ENCODE measurements at places on chromosomes 12 and 14. TPM values are rescaled to one million over a fixed set of nuclear protein-coding genes. Genes with fewer than 3 reads are reported as not detected.

GRCh38 chr12:102601621-102602020, 121.3 kb upstream of the IGF1 start:
- H3K27ac ChIP-seq, result no peak overlapping the region
- H3K4me1 ChIP-seq, result no peaks in the 10 kb centered on the region
- no peak overlapping the region for H3K4me3 ChIP-seq
- no peak for DNase-seq
- H3K36me3 ChIP-seq, result no peaks in the 10 kb centered on the region

DNA sequence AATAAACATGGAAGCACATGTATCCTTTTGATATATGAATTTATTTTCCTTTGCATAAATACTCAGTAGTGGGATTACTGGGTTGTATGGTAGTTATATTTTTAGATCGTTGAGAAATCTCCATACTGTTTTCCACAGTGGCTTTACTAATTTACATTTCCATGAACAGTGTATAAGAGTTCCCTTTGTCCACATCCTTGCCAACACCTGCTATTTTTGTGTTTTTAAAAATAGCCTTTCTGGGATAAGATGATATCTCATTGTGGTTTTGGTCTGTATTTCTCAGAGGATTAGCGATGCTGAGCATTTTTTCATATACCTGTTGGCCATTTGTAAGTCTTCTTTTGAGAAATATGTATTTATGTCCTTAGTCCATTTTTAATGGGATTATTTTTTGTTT, 329.2 kb upstream of the KITLG start:
- no peaks in the 10 kb centered on the region for H3K4me1 ChIP-seq
- no peak overlapping the region for H3K4me3 ChIP-seq
- no peak for DNase-seq
- no peaks in the 10 kb centered on the region for H3K27me3 ChIP-seq
- no peak overlapping the region for H3K27ac ChIP-seq

DNA sequence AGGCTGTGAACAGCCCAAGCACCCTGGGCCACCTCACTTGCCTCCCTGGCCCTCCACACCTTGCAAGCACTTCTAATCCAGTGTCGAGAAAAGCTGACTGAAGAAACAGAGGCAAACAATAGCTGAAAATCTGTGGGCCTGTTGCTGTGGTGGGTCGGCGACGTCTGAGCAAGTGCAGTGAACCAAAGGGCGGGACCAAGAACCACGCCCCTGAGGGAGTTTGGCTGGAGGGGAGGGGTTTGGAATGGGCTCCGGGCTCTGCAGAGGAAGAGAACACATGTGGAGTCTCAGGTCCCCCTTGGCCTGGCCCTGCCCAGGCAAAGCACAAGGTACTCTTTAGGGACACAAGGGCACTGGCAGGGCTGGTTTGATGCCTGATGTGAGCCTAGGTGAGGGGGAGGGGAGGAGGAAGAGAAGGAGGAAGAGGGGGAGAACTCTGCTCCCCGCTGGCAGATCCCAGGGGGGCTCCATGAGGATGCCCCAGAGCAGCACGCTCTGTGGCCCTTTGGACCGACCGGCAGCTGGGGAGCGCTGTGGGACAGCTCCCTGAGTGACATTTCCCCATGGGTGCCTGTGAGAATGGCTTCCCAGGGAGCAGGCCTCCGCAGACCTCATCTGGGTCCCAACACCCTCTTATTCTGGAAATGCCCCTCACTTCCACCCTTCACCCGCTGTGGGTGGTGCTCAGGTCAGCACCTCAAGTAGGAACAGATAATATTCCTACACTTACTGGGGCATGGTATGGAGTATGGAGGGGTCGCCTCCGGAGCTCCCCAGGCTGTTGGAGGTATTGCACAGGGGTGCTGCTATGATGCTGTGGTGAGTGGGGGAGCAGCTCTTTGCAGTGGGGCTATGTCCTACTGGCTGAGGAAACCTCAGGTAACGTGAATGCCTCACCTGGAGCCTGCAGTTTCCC, 85.5 kb downstream of the CPSF2 start:
- H3K36me3 ChIP-seq, result no peaks in the 10 kb centered on the region
- no peak overlapping the region for H3K27ac ChIP-seq
- no peaks in the 10 kb centered on the region for H3K27me3 ChIP-seq
- no peaks in the 10 kb centered on the region for H3K4me1 ChIP-seq
- H3K4me3 ChIP-seq, result no peak overlapping the region
- no peak for DNase-seq

DNA sequence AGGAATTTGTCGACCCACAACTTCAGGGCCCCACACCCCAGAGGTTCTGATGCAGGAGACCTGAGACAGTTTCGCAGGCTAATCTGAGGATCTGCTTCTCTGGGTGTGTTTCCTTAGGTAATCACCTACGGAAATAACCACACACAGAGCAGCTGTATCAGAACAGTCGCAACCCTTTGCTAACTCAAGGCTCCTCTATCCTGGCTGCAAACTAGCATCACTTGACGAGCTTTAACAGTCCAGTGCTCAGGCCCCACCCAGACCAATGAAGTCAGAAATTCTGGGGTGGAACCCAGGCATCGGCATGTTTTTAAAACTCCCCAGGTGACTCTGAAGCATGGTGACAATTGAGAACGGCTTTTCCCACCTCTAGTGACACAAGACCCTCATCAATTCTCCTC, 20.7 kb downstream of the SLC7A7 start:
- H3K27ac ChIP-seq, result no peak overlapping the region
- no peaks in the 10 kb centered on the region for H3K27me3 ChIP-seq
- no peaks in the 10 kb centered on the region for H3K36me3 ChIP-seq
- no peaks in the 10 kb centered on the region for H3K4me1 ChIP-seq
- no peak for DNase-seq
- H3K4me3 ChIP-seq, result no peak overlapping the region

GRCh38 chr14:24324024-24324423, 10.8 kb downstream of the ADCY4 start:
- H3K4me1 ChIP-seq, result no peaks in the 10 kb centered on the region
- H3K27ac ChIP-seq, result no peak overlapping the region
- no peaks in the 10 kb centered on the region for H3K36me3 ChIP-seq
- H3K4me3 ChIP-seq, result no peak overlapping the region

GRCh38 chr14:95891742-95892141, 15.1 kb downstream of the TUNAR start:
- H3K4me1 ChIP-seq, result peaks cover 7% of the 10 kb centered on the region
- H3K36me3 ChIP-seq, result no peaks in the 10 kb centered on the region
- H3K4me3 ChIP-seq, result no peak overlapping the region
- DNase-seq, result no peak

GRCh38 chr14:88168498-88169165, 154.4 kb downstream of the KCNK10 start:
- no peaks in the 10 kb centered on the region for H3K27me3 ChIP-seq
- H3K4me3 ChIP-seq, result no peak overlapping the region
- no peak overlapping the region for H3K27ac ChIP-seq
- no peaks in the 10 kb centered on the region for H3K36me3 ChIP-seq
- DNase-seq, result no peak

- no peaks in the 10 kb centered on the region for H3K27me3 ChIP-seq
- no peaks in the 10 kb centered on the region for H3K36me3 ChIP-seq
- no peak overlapping the region for H3K4me3 ChIP-seq
- H3K27ac ChIP-seq, result no peak overlapping the region
- no peak for DNase-seq
Observed at GRCh38 chr12:124828264-124829007, 35.2 kb downstream of the SCARB1 start.

DNA sequence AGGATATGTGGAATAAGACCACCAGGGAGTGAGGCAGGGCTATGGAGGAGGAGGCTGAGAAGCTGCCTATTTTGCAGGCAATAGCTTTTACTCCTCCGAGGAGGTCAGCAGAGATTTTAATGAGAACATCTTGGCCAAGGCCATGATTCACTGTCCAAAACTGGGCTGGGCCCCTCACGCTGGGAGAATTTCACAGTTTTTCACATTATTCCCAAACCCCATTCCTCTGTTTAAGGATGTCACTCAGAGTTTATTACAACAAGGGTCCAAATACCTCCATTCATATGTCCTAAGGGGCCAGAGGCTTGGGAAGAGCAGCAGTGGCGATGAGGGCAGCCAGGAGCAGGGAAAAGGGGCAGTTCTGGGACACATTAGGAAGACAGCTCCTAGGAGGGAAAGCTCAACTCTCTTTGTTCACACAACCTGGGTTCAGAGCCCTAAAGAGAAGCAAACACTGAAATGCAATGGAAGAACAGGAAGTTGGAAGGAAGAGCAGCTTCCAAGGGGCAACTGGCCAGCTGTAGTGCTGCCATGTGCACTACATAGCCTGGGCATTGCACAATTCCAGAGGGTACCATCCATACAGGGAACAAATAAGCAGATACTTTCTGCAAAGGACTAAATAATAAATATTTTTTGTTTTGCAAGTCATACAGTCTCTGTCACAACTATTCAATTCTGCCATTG, 283.2 kb downstream of the NUAK1 start:
- no peaks in the 10 kb centered on the region for H3K27me3 ChIP-seq
- H3K4me1 ChIP-seq, result no peaks in the 10 kb centered on the region
- DNase-seq, result no peak
- no peak overlapping the region for H3K27ac ChIP-seq

- no peaks in the 10 kb centered on the region for H3K36me3 ChIP-seq
- no peak overlapping the region for H3K27ac ChIP-seq
- no peak overlapping the region for H3K4me3 ChIP-seq
- H3K4me1 ChIP-seq, result peaks cover 12% of the 10 kb centered on the region
- no peak for DNase-seq
Observed at GRCh38 chr12:116707751-116708150, 30.1 kb downstream of the SPRING1 start.

DNA sequence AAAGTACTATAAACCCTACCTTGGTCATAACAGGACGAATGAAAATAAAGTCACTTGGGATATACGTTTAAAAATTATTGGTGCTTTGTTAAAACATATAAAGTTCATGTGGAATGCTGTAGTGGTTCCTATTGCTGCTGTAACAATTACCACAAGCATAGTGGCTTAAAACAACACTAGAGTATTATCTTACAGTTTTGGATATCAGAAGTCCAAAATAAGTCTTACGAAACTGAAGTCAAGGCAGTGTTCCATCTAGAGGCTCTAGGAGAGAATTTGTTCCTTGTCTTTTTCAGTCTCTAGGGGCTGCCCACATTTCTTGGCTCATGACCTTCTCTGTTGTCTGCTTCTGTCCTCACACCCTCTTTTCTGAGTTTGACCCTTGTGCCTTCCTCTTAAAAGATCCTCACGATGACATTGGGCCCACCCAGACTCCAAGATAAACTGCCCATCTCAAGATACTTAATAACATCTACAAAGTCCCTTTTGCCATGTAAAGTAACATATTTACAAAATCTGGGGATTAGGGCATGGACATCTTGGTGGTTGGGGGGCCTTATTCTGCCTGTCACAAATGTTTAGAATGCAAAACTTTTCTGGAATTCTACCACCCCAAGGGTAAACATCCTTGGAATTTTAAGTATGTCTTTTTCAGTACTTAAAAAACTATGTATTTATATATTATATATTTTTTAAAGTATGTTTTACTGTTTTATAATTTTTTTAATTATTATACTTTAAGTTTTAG, 178.1 kb downstream of the ETNK1 start:
- H3K36me3 ChIP-seq, result no peaks in the 10 kb centered on the region
- H3K4me3 ChIP-seq, result no peak overlapping the region
- H3K27ac ChIP-seq, result no peak overlapping the region
- DNase-seq, result no peak

DNA sequence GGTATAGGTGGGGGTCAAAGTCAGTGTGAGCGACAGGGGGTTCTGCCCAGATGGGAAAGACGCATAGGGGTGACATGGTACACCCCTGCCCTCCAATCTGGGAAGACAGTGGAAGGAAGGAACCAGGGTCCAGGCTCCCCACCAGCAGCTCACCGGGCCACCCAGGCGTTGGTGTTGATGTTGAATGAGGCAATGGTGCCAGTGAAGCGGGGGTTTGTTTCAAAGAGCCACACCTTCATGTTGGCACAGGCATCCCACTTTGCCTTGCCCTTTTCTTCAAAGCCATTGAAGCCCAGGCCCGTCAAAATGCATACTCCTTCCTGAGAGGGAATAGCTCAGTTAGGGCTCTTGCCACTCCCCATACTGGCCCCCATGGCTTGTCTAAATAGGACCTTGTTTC, 7.5 kb downstream of the EMG1 start:
- peaks cover 53% of the 10 kb centered on the region for H3K36me3 ChIP-seq
- H3K4me1 ChIP-seq, result no peaks in the 10 kb centered on the region
- H3K4me3 ChIP-seq, result no peak overlapping the region

DNA sequence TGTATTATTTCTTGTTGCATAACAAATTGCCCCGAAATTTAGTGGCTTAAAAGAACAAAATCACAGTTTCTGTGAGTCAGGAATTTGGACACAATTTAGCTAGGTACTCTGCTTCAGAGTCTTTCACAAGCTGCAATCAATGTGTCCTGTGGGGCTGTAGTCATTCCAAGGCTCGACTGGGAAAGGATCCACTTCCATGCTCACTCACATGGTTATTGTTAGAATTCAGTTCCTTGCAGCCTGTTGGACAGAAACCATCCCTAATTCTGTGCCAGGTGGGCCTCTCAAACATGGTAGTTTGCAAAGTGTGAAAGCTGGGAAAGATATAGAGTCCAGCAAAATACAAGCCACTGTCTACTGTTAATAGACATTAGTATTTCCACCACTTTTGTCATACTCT, 59.7 kb upstream of the ARID2 start:
- H3K36me3 ChIP-seq, result no peaks in the 10 kb centered on the region
- no peak for DNase-seq
- no peak overlapping the region for H3K27ac ChIP-seq
- H3K4me1 ChIP-seq, result peaks cover 29% of the 10 kb centered on the region
- no peaks in the 10 kb centered on the region for H3K27me3 ChIP-seq
- no peak overlapping the region for H3K4me3 ChIP-seq

DNA sequence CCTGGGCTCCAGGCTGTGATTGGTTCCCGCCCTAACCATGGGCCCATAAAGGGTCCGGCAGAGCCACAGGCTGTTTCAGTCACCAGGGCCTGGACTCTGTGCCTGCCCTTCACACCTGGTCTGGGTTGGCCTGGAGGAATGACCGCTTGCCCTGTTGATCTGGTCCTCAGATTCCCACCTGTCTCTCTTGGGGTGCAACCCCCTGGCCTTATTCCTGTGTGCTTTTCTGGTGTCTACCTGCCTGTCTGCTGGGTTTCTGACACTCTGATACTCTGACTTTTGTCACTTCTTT, 2.9 kb upstream of the KRT83 start:
- H3K27me3 ChIP-seq, result peaks cover 5% of the 10 kb centered on the region
- H3K27ac ChIP-seq, result no peak overlapping the region
- peaks cover 10% of the 10 kb centered on the region for H3K4me1 ChIP-seq
- H3K4me3 ChIP-seq, result no peak overlapping the region
- peak; percentile 19 for DNase-seq

DNA sequence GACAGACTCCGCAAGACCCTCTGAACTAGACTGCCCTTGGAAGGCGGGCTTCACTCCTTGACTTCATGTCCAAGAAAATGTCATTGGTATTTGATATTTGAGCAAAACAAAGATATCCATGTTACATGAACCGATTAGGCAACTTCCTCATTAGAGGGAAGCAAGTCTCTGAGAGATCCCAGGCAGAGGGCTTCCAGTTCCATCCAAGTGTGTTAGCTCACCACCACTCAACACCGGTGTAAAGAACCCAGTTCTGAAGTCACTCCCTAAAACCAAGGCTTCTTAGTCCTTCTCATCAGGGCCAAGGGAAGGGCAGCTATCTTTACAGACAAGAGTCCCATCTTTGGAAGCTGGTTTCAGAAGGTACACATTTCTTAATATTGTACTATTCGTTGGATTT, 87.2 kb upstream of the CDKN3 start:
- no peaks in the 10 kb centered on the region for H3K27me3 ChIP-seq
- no peak overlapping the region for H3K4me3 ChIP-seq
- DNase-seq, result no peak

The MAP1LC3B2 gene
- 1.1 TPM for total RNA-seq

The OTX2 gene
- not detected for total RNA-seq

The PGF gene
- total RNA-seq, result 3.6 TPM

The NANOG gene
- 0.28 TPM for total RNA-seq

The SPRYD3 gene
- total RNA-seq, result 38.4 TPM

The CLECL1 gene
- total RNA-seq, result not detected

The FGF23 gene
- total RNA-seq, result not detected

The ENO2 gene
- total RNA-seq, result 34.1 TPM

The SERPINA6 gene
- total RNA-seq, result not detected

The BBOF1 gene
- total RNA-seq, result 8.9 TPM

The TMEM120B gene
- total RNA-seq, result 3.7 TPM
